ENCODE measurements at places on chromosomes 16 and 17.

GRCh38 chr17:38556239-38556638 lies 49.5 kb downstream of the SRCIN1 start:
- DNase-seq = no peak

DNA sequence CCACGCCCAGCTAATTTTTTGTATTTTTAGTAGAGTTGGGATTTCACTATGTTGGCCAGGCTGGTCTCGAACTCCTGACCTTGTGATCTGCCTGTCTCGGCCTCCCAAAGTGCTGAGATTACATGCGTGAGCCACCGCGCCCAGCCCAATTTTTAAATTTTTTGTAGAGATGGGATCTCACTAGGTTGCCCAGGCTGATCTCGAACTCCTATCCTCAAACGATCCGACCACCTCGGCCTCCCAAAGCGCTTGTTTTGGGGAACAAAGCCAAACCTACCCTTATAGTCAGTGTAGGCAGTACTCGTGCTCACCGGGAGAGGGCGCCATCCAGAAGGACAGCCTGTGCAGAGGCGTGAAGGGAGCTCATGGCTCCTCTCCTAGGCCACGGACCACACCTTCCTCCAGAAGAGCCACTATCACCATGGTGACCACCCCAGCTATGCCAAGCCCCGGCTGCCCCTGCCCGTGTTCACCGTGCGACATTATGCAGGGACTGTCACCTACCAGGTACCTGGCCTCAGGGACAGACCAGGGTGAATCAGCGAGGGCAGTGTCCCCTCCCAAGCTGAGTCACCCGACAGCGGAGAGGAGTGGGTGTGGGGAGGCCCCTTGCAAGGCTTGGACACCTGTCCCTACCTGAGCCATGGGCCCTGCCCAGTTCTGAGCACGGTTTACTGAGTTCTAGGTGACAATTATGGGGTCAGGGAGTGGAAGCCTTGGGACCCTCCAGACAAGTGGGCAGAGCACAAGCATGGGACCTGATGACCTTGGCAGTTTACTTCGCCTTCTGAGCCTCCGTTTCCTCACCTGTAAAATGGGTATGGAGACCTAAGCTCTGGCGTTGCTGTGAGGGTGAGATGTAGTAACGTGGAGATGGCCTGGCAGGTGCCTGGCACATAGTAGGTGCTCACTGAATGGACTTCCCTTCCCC lies 13.7 kb downstream of the MYO15B start:
- DNase-seq = peak; percentile 29

DNA sequence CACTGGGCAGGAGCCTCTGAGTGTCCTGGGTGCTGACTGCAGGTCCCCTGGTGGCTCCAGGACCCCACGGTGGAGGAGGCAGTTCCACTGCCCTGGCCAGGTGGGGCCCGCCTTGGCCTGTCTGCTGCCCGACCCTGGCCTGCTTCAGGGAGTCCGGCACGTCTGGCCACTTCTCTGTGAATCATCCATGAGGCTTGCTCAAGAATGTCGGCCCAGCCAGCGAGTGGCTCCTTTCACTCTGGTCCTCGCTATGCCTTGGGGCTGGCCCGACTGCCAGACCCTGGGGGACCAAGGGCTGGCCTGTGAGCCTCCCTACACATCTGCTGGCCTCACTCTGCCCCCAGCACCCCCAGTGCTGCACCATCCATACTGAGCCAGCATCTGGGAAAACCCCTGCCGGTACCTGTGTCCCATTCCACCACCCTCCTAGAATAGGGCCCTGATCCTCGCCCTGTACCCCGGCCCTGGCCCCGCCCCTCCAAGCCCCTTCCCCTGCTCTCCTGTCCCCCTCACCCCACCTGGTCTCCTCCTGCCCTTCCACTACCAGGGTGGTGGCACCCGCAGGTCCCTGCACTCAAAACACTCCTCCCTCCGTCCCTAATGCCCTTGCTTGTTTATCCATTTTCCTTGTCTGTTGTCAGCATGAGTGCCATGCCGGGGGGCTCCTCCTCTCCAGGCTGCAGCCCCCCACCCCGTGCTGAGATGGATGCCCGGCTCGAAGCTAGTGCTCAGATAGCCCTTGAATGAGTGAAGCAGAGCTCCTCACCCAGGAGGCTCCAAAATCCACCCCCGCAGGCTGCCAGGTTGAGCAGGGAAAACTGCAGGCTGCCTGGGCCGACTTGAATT lies 35.5 kb downstream of the ADCY7 start:
- no peak for DNase-seq

GRCh38 chr17:63535640-63536039 lies 12.5 kb downstream of the KCNH6 start:
- no peak for DNase-seq

- DNase-seq = no peak
Measured at GRCh38 chr17:40122999-40123810, 1.4 kb downstream of the MSL1 start.

DNA sequence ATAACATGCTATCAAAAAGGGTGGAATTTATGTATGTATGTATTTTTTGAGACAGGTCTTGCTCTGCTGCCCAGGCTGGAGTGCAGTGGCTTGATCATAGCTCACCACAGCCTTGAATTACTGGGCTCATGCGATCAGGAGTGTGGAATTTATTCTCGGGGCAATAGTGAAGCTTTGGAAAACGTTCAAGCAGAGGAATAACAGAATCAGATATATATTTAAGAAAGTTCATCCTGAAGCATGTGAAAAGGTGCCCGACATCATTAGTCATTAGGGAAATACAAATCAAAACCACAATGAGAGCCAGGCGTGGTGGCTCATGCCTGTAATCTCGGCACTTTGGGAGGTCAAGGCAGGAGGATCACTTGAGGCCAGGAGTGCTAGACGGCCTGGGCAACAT lies 7.7 kb upstream of the ITGAE start:
- no peak for DNase-seq

- no peak for DNase-seq
Measured at GRCh38 chr16:72468582-72468981, 296.6 kb upstream of the PMFBP1 start.

GRCh38 chr17:43406676-43407645 lies 8.2 kb downstream of the ARL4D start:
- no peak for DNase-seq

Data from globus pallidus (tissue), 1 donor.